ENCODE measurements at places on chromosomes 3 and 15. TPM values are rescaled to one million over a fixed set of nuclear protein-coding genes. Genes with fewer than 3 reads are reported as not detected.

Gene PLSCR2
- not detected for total RNA-seq

DNA sequence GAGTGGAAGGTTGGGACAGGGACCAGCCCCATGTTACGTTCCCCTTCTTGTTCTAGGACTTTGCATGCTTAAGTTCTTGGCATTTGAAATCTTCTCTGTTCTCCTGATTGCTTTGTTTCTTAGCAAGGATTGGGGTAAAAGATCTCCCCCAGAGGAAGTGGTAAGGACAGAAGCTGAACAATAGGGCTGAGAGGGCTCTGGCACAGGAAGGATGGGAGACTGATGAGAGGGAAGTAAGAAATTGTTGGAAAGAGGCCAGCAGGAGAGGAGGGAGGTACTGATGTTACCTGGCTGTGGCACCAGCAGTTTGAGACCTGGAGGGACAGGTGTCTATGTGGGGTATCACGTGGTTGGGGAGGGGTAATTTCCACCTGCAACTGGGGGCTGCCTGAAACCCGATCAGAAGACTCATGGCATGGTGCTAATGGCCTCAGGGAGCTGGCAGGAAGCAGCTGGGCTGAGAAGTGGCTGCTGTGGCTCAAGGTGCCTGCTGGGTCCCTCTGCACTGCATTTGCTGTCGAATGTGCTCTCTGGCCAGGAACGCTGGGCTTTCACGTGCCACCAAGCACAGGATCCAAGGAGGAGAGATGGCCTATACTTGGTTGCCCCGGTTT is 108.4 kb downstream of the LSM3 start:
- DNase-seq, result no peak

DNA sequence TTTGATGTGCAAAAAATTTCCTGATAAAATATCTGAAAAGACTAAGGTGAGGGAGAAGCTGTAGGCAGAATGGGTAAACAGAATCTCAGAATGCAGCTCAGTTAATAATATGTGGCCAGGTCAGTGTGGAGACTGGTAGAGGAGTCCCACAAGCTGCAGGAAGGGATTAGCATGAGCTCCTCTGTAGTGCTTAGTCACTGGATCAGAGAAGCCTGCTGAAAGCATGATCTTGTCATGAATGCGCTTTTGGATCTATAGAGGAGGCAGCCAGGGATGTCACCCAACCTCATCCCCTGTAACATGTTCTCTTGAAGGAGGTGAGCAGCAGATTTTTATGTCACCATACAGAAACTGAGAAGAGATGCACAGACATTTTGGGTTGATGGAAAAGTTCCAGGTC is 1035.3 kb upstream of the GBE1 start:
- DNase-seq, result no peak

DNA sequence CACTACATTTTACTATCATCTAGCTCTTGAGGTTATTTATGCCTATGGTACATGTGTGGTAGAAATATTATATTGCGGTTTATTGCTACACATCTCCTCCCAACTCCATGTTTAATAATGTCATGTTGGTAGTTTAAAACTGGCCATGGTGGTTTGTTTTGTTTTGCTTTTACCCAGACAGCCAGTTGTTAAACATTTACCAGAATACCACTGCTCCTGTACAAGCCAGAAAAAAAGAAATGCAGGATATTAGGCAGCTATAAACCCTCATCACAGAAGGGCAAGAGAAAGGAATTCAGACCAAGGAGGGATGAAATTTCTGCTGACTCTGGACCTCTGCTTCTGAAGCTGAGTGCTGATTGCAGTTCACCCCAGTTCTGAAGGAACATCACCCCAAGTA is 451.8 kb upstream of the IL12A start:
- no peak for DNase-seq

DNA sequence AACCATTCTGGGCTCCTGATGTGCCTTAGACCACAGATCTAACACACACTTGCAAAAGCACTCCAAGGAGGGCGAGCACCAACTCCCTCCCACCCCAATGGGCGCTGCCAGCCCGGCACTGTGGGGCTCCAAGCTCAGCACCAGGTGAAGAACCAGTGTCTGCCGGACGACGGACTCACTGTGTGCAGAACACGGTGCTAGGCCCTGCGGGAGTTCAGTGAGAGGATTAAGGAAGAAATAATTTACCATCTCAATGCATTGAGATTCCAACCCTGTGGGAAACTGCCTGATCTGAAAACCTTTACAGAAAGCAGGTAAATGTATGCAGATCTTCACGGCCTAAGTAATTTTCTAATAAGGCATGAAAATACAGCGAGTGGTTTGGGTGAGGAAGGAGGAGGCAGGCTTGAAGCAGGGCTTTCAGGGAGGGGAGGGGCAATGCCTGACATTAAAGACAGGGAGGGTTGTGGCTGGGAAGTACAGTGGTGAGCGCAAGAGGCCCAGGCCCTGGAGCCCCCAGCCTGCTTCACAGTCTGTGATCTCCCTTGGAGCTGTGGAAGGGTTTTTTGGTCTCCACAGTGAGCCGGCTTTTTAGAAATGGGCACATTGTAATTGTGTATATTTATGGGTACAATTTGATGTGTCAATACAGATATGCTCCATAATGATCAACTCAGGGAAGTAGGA is 35.6 kb upstream of the CHRNB4 start:
- DNase-seq, result no peak

- DNase-seq, result no peak
Measured at GRCh38 chr3:184261270-184261853, at the start of gene CAMK2N2. CAMK2N2 (minus strand) TSS chr3:184261553; CDS start chr3:184261285, 268 bp downstream.

Gene CCRL2
- not detected for total RNA-seq

GRCh38 chr15:26029146-26029545 is 166.0 kb upstream of the ATP10A start:
- DNase-seq, result no peak

Gene CD47
- 24.5 TPM for total RNA-seq

GRCh38 chr3:5005367-5005766 is 26.1 kb downstream of the BHLHE40 start:
- no peak for DNase-seq

GRCh38 chr3:9324944-9325343 is 37.9 kb upstream of the THUMPD3 start:
- no peak for DNase-seq

Gene PAQR5
- 1.1 TPM for total RNA-seq

Measured in ascending aorta (tissue), 2 donors.